Mesenchymal stem cell (in vitro differentiated cells and primary cell): ENCODE measurements at places on chromosomes 2 and 18.

- H3K4me1 ChIP-seq: peaks cover 34% of the 10 kb centered on the region
- no peak for DNase-seq
- peaks cover 62% of the 10 kb centered on the region for H3K36me3 ChIP-seq
- H3K27me3 ChIP-seq: no peaks in the 10 kb centered on the region
Observed at GRCh38 chr2:235053651-235054050, 101.8 kb downstream of the SH3BP4 start.

DNA sequence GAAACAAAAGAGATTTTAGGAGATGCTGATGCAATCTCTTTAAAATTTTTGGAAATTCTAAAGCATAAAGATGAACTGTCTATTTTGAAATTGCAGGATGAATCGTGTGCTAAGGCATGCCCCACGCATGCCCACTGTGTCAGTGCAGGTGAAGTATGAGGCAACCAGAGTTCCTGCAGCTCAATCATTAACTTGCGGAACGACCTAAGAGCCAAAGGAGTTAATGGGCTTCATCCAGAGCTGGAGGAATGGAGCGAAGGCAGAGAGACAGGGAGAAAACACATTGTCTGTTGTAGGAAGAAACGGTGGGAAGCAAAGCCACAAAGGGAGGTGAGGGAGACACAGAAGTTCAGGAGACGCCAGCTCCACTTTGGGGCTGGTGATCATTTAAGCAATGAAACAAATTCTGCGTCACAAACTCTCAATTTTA lies 265.2 kb downstream of the CCDC85A start:
- DNase-seq: no peak
- H3K4me1 ChIP-seq: no peaks in the 10 kb centered on the region
- H3K36me3 ChIP-seq: no peaks in the 10 kb centered on the region
- peak overlapping the region; percentile 91 for H3K27ac ChIP-seq
- no peaks in the 10 kb centered on the region for H3K27me3 ChIP-seq
- no peak overlapping the region for H3K4me3 ChIP-seq

DNA sequence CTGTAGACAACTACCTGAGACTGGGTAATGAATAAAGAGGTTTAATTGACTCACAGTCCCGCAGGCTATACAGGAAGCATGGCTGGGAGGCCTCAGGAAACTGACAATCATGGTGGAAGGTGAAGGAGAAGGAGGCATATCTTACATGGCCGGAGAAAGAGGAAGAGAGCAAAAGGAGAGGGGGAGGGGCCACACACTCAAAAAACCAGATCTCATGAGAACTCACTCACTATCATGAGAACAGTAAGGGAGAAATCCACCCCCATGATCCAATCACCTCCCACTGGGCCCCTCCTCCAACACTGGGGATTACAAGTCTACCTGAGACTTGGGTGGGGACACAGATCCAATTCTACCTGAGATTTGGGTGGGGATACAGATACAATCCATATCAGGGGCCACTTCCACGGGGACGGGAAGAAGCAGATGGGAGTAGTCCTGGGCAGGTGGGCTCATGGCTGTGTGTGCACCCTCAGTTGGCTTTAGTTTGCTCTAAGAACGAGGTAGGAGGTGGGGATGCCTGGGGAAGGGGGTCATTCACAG lies 9.9 kb downstream of the MAB21L4 start:
- H3K27me3 ChIP-seq: peaks cover 6% of the 10 kb centered on the region
- H3K4me1 ChIP-seq: no peaks in the 10 kb centered on the region
- no peaks in the 10 kb centered on the region for H3K36me3 ChIP-seq
- no peak for DNase-seq
- no peak overlapping the region for H3K27ac ChIP-seq
- no peak overlapping the region for H3K4me3 ChIP-seq

DNA sequence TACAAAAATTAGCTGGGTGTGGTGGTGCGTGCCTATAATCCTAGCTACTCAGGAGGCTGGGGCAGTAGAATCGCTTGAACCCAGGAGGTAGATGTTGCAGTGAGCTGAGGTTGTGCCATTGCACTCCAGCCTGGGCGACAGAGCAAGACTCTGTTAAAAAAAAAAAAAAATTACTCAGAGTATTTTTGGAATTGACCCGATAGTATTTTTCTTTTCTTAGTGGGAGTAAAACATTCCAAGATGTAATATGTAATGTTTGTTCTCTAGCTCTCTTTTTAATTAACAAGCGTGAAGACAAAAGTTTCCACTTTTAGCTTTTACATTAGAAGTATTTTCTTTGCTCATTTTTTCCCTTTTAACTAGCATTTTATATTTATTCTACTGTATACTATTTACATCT lies 12.0 kb upstream of the TMEM18 start:
- H3K27me3 ChIP-seq: no peaks in the 10 kb centered on the region
- H3K4me1 ChIP-seq: peaks cover 3% of the 10 kb centered on the region
- no peaks in the 10 kb centered on the region for H3K36me3 ChIP-seq
- H3K27ac ChIP-seq: no peak overlapping the region

DNA sequence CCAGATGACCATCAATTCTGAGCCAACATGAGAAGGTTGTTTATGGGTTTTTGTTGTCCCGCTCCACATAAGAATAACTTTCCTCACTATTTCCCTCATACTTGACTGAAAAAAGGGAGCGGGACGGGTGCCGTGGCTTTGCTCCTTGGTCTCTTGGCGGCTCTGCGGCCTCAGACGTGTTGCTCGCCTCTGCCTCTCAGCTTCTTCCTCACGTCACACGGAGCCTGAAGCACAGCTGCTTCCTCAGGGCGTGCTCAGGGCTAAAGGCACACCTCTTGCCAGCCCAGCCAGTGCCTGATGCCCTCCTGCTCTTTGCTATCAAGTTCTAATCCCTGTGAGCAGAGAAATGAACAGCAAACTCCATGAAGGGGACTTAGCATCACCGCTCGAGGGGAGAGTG lies 17.9 kb upstream of the ID2 start:
- no peak for DNase-seq
- H3K36me3 ChIP-seq: no peaks in the 10 kb centered on the region
- no peaks in the 10 kb centered on the region for H3K27me3 ChIP-seq
- H3K4me1 ChIP-seq: peaks cover 7% of the 10 kb centered on the region
